ENCODE measurements at places on chromosomes 3 and 15.

- no peak overlapping the region for H3K4me3 ChIP-seq
- H3K27ac ChIP-seq = no peak overlapping the region
- peaks cover 12% of the 10 kb centered on the region for H3K4me1 ChIP-seq
- no peaks in the 10 kb centered on the region for H3K27me3 ChIP-seq
- DNase-seq = peak; percentile 25
- H3K36me3 ChIP-seq = no peaks in the 10 kb centered on the region
Measured at GRCh38 chr15:81061490-81062253, 60.9 kb downstream of the TLNRD1 start.

DNA sequence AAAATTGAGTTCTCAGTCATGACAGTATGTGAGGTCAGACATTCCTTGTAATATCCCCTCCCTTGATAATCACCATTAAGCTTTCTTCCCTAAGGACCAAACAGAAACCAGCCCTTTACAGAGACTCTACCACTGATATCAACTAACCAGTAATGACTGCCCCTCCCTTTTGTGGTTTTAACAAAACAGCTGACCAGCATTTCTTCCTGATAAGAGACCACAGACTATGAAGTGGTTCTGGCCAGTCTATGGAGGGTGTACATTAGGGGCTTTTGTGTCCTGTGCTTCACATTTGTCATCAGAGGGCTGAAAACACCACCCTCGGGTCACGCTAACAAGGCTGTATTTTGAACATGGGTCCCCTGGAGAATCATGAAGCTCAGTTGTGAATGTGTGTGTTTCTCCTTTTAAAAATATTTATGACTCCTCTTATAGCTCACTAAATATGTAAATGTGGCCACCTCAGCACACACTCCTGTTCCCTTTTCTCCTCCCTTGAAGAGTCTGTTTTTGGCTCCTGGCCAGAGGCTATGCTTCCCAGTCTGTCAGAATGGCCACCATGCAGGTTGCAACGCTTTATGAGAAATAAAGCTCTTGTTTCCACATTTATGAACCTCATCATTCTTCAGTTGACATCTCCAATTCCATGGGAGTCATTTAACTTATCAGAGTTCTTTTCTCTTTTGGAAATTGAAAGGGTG is 239.3 kb downstream of the CPNE4 start:
- H3K4me3 ChIP-seq = no peak overlapping the region
- peaks cover 13% of the 10 kb centered on the region for H3K4me1 ChIP-seq
- no peak overlapping the region for H3K27ac ChIP-seq
- no peak for DNase-seq
- no peaks in the 10 kb centered on the region for H3K36me3 ChIP-seq

GRCh38 chr15:92118162-92118935 is 264.8 kb downstream of the SLCO3A1 start:
- no peak overlapping the region for H3K4me3 ChIP-seq
- H3K36me3 ChIP-seq = peaks cover 16% of the 10 kb centered on the region
- H3K27ac ChIP-seq = no peak overlapping the region

GRCh38 chr15:61036136-61036535 is 193.0 kb downstream of the RORA start:
- peak overlapping the region; percentile 75 for H3K4me3 ChIP-seq
- H3K27ac ChIP-seq = peak overlapping the region; percentile 87
- H3K36me3 ChIP-seq = no peaks in the 10 kb centered on the region
- no peak for DNase-seq

GRCh38 chr3:3356846-3357245 is 177.4 kb upstream of the CRBN start:
- no peaks in the 10 kb centered on the region for H3K4me1 ChIP-seq
- H3K4me3 ChIP-seq = no peak overlapping the region
- no peaks in the 10 kb centered on the region for H3K36me3 ChIP-seq
- no peak overlapping the region for H3K27ac ChIP-seq

GRCh38 chr3:71260782-71261181 is 322.7 kb downstream of the FOXP1 start:
- no peak overlapping the region for H3K27ac ChIP-seq
- no peak overlapping the region for H3K4me3 ChIP-seq
- no peaks in the 10 kb centered on the region for H3K27me3 ChIP-seq
- no peaks in the 10 kb centered on the region for H3K36me3 ChIP-seq

Measured in HFFc6 (cell line).